ENCODE measurements at places on chromosomes 6 and 20.
A peak's percentile ranks its signal among the peaks of the same experiment; 100 is the strongest.

- no peak for DNase-seq
Observed at GRCh38 chr6:155889410-155889809, 433.8 kb upstream of the NOX3 start.

- DNase-seq: no peak
Observed at GRCh38 chr20:25637247-25637646, 13.4 kb upstream of the NANP start.

GRCh38 chr6:162963861-162964260 lies 236.1 kb downstream of the PACRG start:
- no peak for DNase-seq

DNA sequence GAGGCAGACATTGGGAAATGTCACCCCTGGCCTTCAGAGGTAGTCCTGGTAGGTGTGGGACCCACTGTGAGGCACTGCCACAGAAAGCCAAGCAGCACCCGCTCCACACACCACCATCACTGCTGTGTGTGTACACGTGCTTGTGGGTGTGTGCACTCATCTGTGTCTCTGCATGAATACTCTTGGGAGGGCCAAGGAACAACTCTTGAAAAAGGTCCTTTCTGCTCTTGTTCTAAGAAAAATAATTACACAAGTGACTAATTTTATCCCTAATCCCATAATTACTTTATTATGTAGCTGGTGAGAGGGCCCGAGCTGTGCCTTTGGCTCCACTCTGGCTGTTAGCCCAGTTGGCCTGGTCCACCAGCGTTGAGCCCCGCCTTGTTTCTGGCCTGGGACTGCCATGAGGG lies 21.7 kb upstream of the EPB41L1 start:
- DNase-seq: no peak

DNA sequence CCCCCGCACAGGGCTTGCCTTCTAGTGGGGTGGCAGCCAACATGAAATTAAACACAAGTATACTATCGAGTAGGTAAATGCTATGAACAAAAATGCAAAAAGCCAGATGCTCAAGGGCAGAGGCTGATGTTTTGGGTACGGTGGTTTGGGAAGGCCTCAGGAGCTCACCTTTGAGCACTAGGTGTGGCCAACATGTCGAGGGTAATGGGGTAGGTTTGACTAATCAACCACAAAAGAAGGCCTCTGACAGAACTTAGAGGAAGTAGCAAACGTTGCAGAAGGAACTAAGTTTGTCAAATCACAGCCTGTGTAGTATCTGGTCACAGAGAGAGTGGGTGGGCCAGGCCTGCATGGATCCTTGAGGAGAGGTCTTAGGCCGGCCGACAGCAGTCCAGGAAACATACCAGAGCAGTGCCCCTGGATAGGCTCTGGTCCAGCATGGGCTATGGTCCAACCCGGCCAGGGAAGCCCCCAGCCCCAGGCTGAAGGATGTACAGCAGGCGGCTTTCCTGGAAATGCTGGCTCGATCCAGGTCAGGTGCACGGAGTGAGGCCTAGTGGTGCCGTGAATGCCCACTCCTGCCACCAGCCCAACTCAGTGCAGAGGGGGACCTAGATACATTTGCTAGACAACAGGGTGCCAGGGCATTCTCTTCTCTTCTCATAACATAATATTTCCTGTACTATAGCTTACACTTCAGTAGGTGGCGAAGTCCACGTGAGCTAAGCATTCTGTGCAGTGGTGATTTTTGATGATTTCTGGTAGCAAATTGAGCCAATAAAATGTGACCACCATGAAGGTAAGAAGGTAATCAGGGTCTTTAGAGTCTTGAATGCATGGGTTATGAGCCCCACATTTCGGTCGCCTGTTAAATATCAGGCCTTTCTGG lies 56.3 kb upstream of the CD93 start:
- peak; percentile 69 for DNase-seq

GRCh38 chr6:27758491-27758890 lies 153.7 kb downstream of the OR2B2 start:
- no peak for DNase-seq

DNA sequence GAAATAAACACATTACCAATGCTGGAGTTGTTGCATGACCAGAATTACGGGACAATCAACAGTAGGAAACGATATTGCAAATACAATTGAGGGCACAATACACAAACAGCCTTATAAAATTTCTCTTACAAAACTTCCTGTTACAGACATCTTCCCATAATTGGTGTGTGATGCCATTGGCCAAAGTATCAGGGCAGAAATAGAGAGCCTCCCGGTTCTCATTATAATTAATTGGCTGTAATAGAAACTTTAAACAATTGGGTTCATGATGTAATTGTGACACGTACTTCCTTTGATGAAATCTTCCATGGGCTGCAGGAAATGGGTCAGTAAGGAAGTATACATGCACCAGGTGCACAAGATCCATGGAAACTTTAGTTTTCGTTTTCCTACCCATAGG lies 40.3 kb upstream of the RALGAPA2 start:
- peak; percentile 53 for DNase-seq

GRCh38 chr6:11580686-11581405 lies 43.3 kb downstream of the TMEM170B start:
- DNase-seq: peak; percentile 84

- DNase-seq: no peak
Observed at GRCh38 chr20:62991863-62992262, 14.9 kb downstream of the BHLHE23 start.

DNA sequence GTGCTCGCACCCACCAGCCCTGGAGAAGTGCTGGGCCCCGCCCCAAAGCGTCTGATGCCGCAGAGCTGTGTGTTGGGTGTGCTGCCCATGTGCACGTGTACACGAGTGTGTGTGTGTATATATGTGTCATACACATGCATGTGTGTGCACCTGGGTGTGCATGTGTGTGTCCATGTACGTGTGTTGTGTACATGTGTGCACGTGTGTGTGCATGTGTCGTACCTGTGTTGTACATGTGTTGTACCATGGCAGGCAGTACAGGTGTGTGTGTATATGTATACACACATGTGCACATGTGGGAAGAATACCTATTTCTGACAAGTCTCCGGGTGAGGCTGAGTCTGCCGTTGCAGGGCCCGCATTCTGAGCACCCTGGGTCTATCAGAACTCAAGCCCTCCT lies 6.2 kb upstream of the MRGBP start:
- DNase-seq: no peak

DNA sequence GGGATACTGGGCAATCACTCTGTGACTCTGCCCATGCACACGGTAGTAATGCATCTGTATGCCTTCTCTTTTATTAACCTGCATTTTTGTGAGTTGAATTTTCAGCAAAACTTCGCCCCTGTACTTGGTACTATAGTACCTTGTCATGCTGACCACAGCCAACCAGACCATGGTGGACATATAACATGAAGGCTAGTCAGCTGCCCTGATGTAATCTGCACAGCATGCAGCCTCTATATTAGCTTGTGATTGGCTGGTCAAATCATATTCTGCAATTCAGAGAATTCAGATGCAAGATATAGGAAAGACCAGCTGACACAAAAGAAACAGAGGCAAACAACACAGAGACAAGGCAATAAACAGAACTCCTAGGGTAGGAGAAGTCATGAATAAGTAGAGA lies 200.9 kb upstream of the JARID2 start:
- no peak for DNase-seq

- DNase-seq: no peak
Observed at GRCh38 chr6:38837101-38837500, 122.0 kb downstream of the DNAH8 start.

DNA sequence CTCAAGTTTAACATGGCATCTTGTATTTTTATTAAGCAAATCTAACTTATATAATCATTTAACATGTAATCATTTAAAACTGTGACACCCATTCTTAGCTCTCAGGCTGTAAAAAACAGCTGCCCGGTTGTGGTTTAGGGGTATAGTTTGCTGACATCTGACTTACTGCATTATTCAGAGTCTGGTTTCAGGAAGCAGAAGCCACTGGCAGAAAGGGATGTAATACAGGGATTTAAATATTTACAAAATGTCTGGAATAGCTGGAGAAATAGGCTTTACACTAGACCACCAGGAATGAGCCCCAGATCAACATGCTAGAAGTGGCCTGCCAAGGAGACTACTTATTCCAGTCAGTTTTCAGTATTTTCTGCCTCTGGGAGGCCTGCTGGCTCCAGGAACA lies 421.1 kb downstream of the CD109 start:
- no peak for DNase-seq

- DNase-seq: no peak
Observed at GRCh38 chr6:75751443-75751842, 2.4 kb downstream of the MYO6 start.

- no peak for DNase-seq
Observed at GRCh38 chr6:41921712-41921998, 356 bp downstream of the BYSL start.

GRCh38 chr6:32097364-32097763 lies 11.8 kb downstream of the TNXB start:
- DNase-seq: no peak

- DNase-seq: peak; percentile 99
Observed at GRCh38 chr6:107459283-107460082, at the start of gene PDSS2. TSS of gene PDSS2 (minus strand) at chr6:107459564. CDS start at chr6:107459285, 279 bp downstream.

GRCh38 chr6:21180155-21180554 lies 413.4 kb upstream of the SOX4 start:
- DNase-seq: no peak

DNA sequence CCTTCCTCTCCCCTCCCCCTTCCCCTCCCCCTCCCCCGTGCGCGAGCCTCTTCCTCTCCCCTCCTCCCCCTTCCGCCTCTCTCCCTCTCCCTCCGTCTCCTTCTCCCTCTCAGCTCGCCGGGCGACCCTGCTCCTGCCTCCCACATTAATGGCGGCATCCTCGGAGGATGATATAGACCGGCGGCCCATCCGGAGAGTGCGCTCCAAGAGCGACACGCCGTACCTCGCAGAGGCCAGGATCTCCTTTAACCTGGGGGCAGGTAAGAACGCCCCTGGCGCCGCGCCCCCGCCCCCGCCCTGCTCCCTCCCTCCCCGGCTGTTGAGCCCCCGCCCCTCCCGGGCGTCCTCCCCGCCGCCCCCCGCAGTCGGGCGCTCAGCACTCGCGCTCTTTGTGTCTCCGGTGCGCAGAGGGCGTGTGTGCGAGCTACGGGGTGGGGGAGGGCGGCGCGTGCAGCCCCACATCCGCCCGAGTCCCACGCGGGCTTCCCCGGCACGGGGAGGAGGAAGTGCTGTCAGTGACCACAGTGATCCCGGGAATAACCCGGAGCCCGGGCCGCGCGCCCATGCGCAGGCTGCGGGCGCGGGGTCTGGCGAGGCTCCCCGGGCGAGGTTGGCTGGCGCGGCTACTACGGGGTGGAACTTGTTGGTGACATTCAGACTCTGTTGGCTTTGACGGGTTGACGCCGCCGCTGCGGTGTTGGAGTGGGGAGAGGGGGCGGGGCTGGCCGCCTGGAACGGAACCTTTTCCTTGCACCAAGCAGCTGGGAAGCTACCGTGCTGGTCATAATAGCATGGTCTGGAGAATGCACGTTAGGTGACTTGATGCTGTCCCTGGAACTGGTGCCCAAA lies 33.2 kb downstream of the PHACTR1 start:
- DNase-seq: no peak

- DNase-seq: no peak
Observed at GRCh38 chr6:167567142-167568033, 242.5 kb downstream of the TTLL2 start.

GRCh38 chr6:160000280-160000704 lies 31.4 kb downstream of the IGF2R start:
- DNase-seq: no peak

- DNase-seq: no peak
Observed at GRCh38 chr20:53646550-53646949, 52.9 kb upstream of the ZNF217 start.

DNA sequence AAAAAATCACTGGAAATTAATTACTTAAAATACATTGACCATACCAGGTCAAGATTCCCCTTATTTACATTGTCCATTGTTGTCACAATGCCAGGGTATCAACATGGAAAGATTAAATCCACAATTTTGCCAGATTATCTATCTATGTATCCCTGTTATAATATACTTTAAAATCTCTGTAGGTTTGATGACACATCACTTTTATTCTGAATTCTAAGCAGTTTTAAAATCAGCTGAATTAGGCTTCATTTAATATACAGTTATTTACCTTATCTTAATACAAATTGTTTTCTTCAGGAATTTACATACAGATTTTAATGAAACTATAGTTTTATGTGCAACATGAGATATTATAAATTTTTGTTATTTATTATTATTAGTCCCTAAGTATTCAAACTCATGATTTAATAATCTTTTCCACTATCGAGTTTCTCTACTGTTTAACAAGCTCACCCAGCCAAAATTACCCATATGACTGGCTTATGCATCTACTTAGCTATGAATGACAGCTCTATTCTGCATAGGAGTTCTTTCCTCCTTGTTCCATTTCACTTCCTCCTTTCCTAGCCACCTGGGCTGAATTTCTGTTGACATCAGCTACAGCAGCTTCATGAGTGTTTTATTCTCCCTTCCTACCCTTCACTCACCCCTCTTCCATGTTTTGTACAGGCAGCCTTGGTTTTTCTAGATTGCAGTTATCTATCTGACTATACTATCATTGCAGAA lies 654.2 kb upstream of the MAP3K7 start:
- DNase-seq: no peak

DNA sequence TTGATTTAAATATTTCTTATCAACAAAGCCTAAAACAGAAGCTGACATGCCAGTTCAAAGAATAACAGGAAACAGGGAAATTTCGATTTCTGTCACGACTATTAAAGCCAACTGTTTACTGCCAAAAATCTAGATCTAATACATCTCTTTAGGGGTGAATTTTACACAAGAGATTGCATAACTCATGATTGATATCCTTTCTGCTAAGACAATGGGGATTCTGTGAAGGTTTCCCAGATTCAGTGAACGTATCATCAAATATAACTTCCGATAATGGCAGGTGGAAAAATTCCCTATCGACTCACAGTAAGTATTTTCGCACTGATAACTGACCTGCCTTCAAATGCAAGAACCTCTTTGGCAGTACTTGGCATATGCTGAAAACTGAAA lies 42.9 kb downstream of the NHSL1 start:
- DNase-seq: no peak

DNA sequence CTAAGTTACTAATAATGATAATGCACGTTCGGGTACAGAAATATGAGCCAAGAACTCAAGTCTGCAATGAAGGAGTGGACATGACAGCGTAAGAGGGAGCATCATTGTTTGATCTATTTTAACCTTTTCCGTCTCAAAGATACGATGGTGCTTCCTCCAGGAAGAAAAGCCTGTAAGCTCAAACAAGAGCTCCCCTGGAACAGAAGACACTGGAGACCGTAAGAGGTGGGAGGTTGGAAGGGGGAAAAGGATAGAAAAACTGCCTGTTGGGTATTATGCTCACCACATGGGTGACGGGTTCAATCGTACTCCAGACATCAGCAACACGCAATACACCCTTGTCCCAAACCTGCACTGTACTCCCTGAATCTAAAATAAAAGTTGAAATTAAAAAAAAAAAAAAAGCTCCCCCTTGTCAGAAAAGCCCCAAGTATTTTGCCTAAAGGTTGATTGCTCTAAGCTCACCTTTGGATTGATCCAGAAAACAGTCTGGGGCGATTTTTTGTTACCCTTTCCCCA lies 180.5 kb downstream of the TRIM27 start:
- DNase-seq: no peak

GRCh38 chr6:149470948-149471347 lies 13.9 kb downstream of the ZC3H12D start:
- DNase-seq: no peak

GRCh38 chr6:46776070-46776712 lies 17.0 kb upstream of the MEP1A start:
- no peak for DNase-seq

Measured in AML-193 (cell line).